ENCODE measurements at places on chromosomes 7 and 10.
A peak's percentile ranks its signal among the peaks of the same experiment; 100 is the strongest.

DNA sequence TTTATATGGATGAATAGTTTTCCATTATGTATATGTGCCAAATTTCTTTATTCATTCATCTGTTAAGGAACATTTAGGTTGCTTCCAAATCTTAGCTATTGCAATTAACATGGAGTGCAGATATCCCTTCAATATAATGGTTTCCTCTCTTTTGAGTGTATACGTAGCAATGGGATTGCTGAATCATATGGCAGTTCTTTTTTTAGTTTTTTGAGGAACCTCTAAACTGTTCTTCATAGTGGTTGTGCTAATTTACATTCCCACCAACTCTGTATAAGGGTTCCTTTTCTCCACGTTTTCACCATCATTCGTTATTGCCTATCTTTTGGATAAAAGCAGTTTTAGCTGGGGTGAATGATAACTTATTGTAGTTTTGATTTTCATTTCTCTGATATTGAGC is 46.5 kb downstream of the FAS start:
- DNase-seq, result no peak

GRCh38 chr7:139264220-139264619 is 33.2 kb downstream of the UBN2 start:
- DNase-seq, result no peak

GRCh38 chr10:4241724-4242345 is 456.8 kb upstream of the KLF6 start:
- DNase-seq, result peak; percentile 97

- DNase-seq, result no peak
These were observed 80.9 kb downstream of the LRRC17 start for GRCh38 chr7:102993718-102994029.

DNA sequence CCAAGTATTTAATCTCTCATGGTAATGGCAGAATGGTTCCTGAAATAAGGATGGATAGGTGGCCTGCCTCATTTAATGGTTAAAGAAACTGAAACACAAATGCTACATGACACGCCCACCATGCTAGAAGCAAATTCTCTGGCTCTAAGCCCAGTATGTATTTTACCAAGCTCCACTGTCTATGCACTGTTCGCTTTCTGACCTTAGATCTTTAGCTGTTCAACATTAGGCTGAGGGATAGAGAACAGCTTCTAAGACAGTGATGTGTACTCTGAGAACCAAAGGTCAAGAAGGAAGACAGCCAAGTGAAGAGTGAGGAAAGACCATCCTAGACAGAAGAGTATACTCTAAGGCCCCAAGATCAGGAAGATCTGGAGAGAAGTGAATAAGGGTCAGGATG is 26.6 kb downstream of the FAM3C start:
- DNase-seq, result peak; percentile 49

All from fibroblast of the conjunctiva (primary cell).